Activated T-helper 1 cell treated with anti-CD3 and anti-CD28 coated beads, Interleukin-12 subunit alpha, Interleukin-12 subunit beta, Interleukin-2, Interleukin-4 antibody, amounts not matched to agents 30 ng/mL and 10 ng/mL and 1 ng/mL, durations not matched to agents 14 hours and 24 hours and 36 hours (primary cell): ENCODE measurements at places on chromosomes 16 and 17.

GRCh38 chr17:49862781-49863331, 15.0 kb upstream of the TAC4 start:
- peaks cover 6% of the 10 kb centered on the region for H3K4me1 ChIP-seq
- no peak overlapping the region for H3K27ac ChIP-seq
- no peaks in the 10 kb centered on the region for H3K36me3 ChIP-seq
- no peak overlapping the region for H3K4me3 ChIP-seq
- H3K27me3 ChIP-seq = peaks cover 2% of the 10 kb centered on the region

DNA sequence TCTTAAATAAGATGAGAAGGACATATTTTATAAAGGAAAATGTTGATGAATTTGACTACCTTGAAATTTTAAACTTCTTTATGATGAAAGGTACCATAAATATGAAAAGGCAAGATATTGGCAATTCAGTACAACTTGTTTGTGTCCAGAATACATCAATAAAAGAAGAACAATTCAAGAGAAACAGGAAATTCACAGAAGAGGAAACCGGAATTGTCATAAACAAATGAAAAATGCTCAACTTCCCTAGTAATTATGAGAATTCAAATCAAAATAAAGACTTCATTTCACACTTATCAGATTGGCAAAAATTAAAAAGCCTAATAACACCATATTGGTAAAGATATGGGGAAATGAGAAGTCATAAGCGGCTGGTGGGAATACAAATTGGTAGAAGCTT, 54.3 kb downstream of the WSB1 start:
- H3K36me3 ChIP-seq = no peaks in the 10 kb centered on the region
- DNase-seq = no peak
- H3K4me3 ChIP-seq = peak overlapping the region; percentile 66
- H3K27me3 ChIP-seq = no peaks in the 10 kb centered on the region
- peaks cover 29% of the 10 kb centered on the region for H3K4me1 ChIP-seq
- H3K27ac ChIP-seq = peak overlapping the region; percentile 36

DNA sequence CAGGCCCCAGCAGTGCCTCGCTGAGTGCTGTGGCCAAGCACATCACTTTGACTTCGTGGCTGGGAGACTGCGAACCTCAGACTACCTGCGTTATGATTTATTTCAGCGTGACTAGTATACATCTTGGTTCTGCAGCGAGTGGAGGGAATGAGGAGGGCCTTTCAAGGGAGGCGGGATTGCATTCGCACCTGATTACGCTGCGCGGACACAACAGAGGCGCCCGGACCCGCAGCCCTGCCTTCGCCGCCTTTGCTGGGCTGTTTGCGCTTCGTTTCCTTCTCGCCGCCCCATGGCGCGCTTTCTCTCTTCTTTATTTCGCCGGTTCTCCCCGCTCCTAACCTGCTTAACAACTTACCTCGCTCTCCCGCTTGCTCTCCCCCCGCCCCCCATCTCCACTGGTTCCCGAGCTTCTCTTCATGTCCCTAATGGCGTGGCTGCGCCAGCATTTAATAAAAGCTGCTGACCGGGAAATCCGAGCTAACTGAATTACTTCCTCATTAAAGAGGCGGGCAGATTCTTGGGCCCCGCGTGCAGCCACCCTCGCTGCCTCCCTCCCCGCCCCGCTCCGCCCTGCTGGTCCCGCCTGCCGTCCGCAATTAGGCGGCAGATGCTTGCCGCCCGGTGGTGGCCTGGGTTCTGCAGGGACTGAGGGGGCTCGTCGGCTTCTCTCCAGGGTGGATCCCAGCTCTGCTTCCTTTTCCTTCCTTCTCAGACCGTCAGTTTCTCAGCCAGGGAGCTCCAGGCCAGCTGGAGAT, 257.6 kb upstream of the SDK2 start:
- DNase-seq = no peak
- peaks cover 20% of the 10 kb centered on the region for H3K27me3 ChIP-seq
- no peaks in the 10 kb centered on the region for H3K4me1 ChIP-seq

DNA sequence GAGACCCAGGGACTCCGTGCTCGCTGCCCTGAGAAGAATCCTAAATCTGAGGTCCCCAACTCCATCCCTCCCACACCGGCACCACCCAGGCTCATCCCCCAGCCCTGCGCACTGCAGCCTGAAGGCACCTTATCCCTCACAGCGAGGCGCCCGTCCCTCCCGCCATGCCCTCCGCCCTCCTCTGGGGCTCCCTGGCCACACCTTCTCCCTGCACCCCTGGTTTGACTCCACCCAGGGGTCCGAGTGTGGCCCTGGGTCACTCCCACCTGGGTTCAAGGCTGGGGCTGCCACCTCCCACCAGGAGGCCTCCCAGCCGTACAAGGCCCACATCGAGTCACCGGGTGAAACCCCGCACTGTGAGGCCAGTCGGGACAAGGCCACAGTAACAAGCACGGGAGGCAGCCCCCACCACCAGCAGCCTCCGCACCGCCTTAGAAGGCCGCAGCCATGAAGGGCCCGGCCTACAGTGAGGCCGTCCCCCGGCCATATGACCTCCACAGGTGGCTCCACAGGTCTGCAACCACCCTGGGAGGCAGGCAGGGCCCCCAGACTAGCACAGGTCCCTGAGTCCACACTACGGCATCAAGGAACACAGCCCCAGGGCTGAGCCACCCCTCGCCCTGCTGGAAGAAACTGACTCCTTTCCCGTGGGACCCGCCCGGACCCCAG, 8.3 kb downstream of the HAGH start:
- H3K4me3 ChIP-seq = no peak overlapping the region
- H3K36me3 ChIP-seq = peaks cover 11% of the 10 kb centered on the region
- no peak for DNase-seq
- H3K4me1 ChIP-seq = peaks cover 3% of the 10 kb centered on the region

GRCh38 chr17:2854143-2855055, 58.2 kb downstream of the RAP1GAP2 start:
- H3K27ac ChIP-seq = no peak overlapping the region
- DNase-seq = no peak
- H3K36me3 ChIP-seq = no peaks in the 10 kb centered on the region
- peaks cover 51% of the 10 kb centered on the region for H3K27me3 ChIP-seq
- peaks cover 14% of the 10 kb centered on the region for H3K4me1 ChIP-seq
- peak overlapping the region; percentile 76 for H3K4me3 ChIP-seq

DNA sequence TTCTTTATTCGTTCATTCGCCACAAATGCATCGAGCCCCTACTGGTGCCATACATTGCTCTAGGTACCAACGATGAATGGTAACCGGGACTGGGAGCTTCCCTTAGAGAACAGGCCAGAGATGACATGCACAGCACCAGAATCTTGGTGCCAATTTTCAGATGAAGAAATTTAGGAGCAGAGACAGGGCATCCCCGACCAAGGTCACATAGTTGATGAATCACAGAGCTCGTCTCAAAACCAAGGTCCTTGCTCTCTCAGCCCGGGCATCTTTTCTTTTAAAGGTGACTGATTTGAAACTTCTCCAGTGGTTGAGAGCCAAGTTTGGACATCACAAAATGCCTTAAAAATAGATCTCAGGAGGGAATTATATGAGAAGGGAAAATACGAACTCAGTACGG, 73.2 kb upstream of the C16orf82 start:
- H3K4me3 ChIP-seq = no peak overlapping the region
- no peaks in the 10 kb centered on the region for H3K36me3 ChIP-seq
- peaks cover 6% of the 10 kb centered on the region for H3K27me3 ChIP-seq
- H3K4me1 ChIP-seq = no peaks in the 10 kb centered on the region
- no peak overlapping the region for H3K27ac ChIP-seq

- peak overlapping the region; percentile 84 for H3K4me3 ChIP-seq
- no peaks in the 10 kb centered on the region for H3K27me3 ChIP-seq
- H3K4me1 ChIP-seq = peaks cover 71% of the 10 kb centered on the region
- peak overlapping the region; percentile 74 for H3K27ac ChIP-seq
Measured at GRCh38 chr16:31356566-31357323, 1.8 kb downstream of the ITGAX start.

DNA sequence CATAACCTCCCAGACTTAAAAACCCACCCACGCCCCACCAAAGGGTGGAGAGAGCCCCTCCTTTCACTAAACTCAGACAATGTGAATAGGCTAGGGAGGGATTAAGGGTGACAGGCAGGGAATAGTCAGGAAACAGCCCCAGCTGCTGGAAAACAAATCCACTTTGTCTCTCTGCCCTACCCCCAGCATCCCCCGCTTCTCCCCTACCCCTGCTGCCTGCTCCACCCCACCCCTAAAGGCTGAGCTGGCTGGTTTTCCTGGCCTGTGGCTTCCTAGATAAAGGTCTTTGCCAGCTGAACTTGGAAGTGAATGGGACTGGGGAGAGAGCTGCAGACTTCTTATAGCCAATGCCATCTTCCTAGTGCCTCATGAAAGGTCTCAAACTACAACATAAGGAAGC, 15.0 kb downstream of the CAVIN1 start:
- no peak for DNase-seq
- H3K4me1 ChIP-seq = peaks cover 17% of the 10 kb centered on the region
- H3K27ac ChIP-seq = no peak overlapping the region
- no peaks in the 10 kb centered on the region for H3K36me3 ChIP-seq
- peaks cover 8% of the 10 kb centered on the region for H3K27me3 ChIP-seq

DNA sequence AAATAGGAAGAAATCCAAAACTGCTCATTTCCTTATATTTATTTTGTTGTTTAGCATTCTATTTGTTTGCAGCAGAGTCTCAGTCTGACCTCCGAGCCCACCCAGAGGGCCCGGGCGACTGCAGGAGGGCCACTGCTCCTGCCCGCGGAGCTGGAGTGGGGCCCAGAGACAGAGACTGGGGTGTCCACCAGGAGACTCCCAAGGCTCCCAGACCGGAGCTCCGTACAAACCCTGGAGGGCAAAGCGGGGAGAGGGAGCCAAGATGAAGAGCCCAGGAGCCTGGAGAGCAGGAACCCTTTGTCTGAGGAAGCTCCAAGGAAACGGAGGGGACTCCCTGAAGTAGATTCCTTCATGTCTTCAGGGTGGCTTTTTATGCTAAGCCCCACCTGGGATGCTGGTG, 57.9 kb downstream of the AXIN2 start:
- peaks cover 18% of the 10 kb centered on the region for H3K27me3 ChIP-seq
- H3K27ac ChIP-seq = no peak overlapping the region
- no peak for DNase-seq
- no peaks in the 10 kb centered on the region for H3K4me1 ChIP-seq

DNA sequence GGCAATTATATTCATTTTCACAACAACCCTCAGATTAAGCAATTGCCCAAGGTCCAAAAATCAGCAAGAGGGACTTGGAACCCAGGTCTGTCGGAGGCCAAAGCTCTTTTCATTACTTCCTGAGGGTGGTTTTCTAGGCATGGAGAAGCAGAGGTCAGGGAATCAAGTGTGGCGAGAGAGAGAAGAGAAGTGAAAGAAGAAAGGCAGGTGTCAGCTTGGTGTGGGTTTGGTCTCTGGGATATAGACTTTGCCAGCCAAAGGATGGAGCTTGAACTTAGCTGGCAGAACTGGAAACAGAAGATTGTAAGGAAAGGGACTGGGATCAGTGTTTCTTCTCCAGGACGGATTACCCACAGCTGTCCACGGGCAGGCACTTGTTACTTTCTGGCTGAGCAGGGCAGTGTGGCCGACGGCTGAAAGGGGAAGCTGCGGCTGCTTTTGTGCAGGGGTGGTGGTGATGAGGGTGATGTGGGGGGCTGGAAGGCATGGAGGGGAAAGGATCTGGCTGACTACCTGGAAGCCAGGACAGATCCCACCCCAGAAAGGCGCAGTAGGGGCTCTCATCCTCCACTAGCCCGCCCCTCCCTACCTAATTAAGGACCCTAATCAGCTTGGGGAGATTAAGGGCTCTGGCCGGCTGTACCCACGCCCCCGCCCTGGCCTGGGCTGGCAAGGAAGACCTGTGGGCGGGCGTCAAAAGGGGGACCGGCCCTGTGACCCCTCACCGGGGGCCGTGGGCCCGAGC, at the start of gene GUCY2D:
Gene GUCY2D (plus strand): TSS at position 640 of the 745 bp plus-strand sequence. CDS start 433 bp downstream, outside the sequence.
- no peaks in the 10 kb centered on the region for H3K36me3 ChIP-seq
- peaks cover 7% of the 10 kb centered on the region for H3K4me1 ChIP-seq
- peaks cover 51% of the 10 kb centered on the region for H3K27me3 ChIP-seq
- peak within 1 kb of the TSS; percentile 11 for H3K4me3 ChIP-seq
- DNase-seq = no peak
- H3K27ac ChIP-seq = no peak within 1 kb of the TSS

- no peak for DNase-seq
- H3K4me3 ChIP-seq = no peak overlapping the region
- no peak overlapping the region for H3K27ac ChIP-seq
- H3K4me1 ChIP-seq = peaks cover 4% of the 10 kb centered on the region
- H3K36me3 ChIP-seq = peaks cover 21% of the 10 kb centered on the region
Measured at GRCh38 chr16:24102209-24102660, 153.9 kb upstream of the CACNG3 start.

GRCh38 chr17:72397687-72398086, 276.9 kb downstream of the SOX9 start:
- no peak overlapping the region for H3K27ac ChIP-seq
- no peak for DNase-seq
- H3K4me3 ChIP-seq = no peak overlapping the region
- H3K4me1 ChIP-seq = no peaks in the 10 kb centered on the region
- H3K36me3 ChIP-seq = no peaks in the 10 kb centered on the region
- H3K27me3 ChIP-seq = no peaks in the 10 kb centered on the region

GRCh38 chr17:63477480-63478440, 899 bp downstream of the ACE start:
- H3K36me3 ChIP-seq = no peaks in the 10 kb centered on the region
- peaks cover 42% of the 10 kb centered on the region for H3K27me3 ChIP-seq
- peaks cover 15% of the 10 kb centered on the region for H3K4me1 ChIP-seq
- H3K4me3 ChIP-seq = peak overlapping the region; percentile 79

DNA sequence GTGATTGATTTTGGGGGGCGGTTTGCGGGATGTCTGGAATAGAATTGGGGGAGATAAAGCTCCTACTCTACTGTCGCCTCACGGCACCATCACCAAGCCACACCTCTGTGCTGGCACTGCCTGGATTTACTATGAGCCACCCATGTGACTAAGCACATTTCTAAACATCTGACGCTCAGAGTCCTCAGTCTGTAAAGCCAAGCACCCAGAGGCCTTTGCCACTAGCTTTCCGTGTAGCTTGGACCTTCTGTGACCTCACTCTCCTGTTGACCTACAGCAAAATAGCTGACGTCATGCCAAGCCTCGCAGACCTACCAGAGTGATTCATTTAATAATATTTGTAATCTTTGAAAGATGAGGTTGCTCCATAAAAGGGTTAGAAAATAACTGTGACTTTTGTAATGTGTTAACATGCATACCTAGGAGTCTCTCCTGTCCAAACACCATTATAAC, 38.5 kb upstream of the MYOCD start:
- DNase-seq = no peak
- H3K4me1 ChIP-seq = no peaks in the 10 kb centered on the region
- H3K4me3 ChIP-seq = no peak overlapping the region
